ENCODE measurements at places on chromosomes 7 and 10.

DNA sequence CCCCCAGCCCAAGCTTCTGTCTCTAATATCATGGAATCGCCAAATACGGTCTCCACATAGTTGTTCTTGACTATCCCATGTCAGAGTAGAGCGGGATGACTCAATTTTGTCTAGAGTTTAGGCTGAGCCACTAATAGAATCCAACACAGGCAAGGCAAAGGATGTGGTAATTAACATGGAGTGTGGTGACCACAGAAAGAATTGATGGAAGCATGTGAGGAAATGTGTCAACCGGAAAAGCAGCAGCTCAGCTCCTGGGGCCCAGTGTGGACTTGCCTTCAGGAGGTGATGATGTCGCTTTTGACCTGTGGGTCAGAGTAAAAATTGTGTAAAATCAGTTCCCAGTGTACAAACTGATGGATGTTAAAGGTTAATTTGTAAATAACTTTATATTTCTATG lies 139.3 kb upstream of the KLF6 start:
- no peak for DNase-seq

DNA sequence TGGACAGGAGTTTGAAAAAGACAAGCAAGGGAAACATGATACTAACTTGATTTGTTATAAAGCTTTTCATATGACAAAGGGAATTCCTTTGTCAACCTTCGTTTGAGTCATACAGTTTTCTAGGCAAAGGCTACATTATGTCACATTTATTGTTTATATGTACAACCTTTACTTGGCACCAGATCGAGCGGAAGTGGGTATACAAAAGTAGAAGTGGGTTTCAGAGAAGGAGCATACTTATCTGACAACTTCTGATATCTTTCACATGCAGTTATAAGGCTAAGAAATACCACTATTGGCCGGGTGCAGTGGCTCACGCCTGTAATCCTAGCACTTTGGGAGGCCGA lies 11.0 kb downstream of the STMP1 start:
- no peak for DNase-seq

GRCh38 chr7:101241443-101242349 lies 3.2 kb downstream of the FIS1 start:
- no peak for DNase-seq

GRCh38 chr7:38052786-38053185 lies 125.3 kb upstream of the STARD3NL start:
- no peak for DNase-seq

DNA sequence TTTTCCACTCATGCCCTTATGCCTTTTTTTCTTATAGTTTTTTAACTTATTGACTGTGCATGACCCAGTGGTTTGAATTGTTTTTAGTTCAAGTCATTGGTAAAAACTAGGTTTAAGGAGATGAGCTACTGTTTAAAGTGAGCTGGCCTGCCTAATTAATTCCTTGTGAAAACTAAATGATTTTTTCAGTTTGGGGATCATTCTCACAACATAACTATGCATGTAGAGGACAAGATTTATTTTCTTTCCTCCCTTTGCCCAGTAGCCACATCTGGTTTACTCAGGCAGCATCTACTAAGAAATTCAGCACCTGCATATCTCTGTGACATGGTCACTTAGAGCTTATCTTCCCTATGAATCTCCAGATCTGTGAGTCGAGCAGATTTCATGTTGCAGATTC lies 1.7 kb downstream of the ADO start:
- DNase-seq = no peak

- DNase-seq = no peak
These were observed 62.6 kb downstream of the EBF3 start for GRCh38 chr10:129901389-129902006.
